ENCODE measurements at places on chromosomes 13 and 19. TPM values are rescaled to one million over a fixed set of nuclear protein-coding genes. Genes with fewer than 3 reads are reported as not detected.

The RPL18 gene
- 1,287 TPM for total RNA-seq

The RASL11A gene
- total RNA-seq, result 4.6 TPM

The CRB3 gene
- not detected for total RNA-seq

The EGLN2 gene
- 104 TPM for total RNA-seq

The ELOF1 gene
- total RNA-seq, result 49.2 TPM

The SH2D3A gene
- total RNA-seq, result not detected

- H3K36me3 ChIP-seq, result no peaks in the 10 kb centered on the region
- no peak for DNase-seq
- peaks cover 51% of the 10 kb centered on the region for H3K27me3 ChIP-seq
These were observed 392.5 kb upstream of the DACH1 start for GRCh38 chr13:72259528-72259927.

DNA sequence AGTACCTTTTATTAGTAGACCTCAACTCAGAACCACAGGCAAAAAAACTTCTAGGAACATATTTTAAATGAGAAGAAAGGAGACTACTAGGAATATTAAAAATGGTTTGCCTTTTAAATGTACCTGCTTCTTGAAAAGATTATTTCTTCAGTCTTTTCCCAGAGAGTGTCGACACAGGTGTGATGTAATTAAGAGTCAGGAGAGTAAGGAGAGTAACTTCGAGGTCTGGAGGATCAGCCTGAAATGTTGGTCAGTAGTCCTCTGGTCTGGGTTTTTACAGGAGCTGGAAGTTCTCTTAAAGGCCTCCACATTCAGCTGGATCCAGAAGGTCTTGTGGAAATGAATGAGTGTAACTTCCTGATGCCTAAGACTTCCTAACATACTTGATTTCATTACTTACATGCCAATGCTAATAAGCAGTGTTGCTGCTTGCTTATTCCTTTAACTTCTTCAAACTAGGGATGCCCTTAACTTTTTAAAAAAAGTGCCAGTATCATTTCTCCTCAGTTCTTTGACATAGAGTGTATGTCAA is at the start of gene KCTD4:
Gene KCTD4 (minus strand): TSS at position 345 of the 532 bp plus-strand sequence. CDS start 6,478 bp downstream, outside the sequence.
- no peaks in the 10 kb centered on the region for H3K36me3 ChIP-seq
- peaks cover 25% of the 10 kb centered on the region for H3K4me1 ChIP-seq
- DNase-seq, result no peak
- H3K27me3 ChIP-seq, result no peaks in the 10 kb centered on the region
- H3K4me3 ChIP-seq, result no peak within 1 kb of the TSS
- H3K27ac ChIP-seq, result no peak within 1 kb of the TSS

DNA sequence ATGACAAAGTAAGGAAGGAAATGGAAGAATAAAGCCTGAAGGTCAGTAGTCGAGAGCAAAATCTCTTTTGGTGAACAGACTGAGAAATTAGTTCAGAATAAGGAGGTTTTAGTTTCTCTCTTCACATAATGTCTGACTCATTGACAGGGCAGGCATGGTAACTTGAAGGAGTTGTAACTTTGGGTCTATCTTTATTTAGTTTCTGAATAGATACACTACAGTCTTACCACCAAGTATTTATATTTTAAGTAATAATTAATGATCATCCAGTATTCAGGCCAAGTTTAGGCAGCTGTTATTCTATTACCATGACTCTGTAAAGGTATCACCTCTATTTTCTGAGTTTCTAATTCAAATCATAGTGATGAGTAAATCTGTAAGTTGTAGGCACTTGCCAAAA is 219.9 kb downstream of the SPRY2 start:
- no peak for DNase-seq
- peaks cover 9% of the 10 kb centered on the region for H3K4me1 ChIP-seq
- H3K27me3 ChIP-seq, result no peaks in the 10 kb centered on the region

DNA sequence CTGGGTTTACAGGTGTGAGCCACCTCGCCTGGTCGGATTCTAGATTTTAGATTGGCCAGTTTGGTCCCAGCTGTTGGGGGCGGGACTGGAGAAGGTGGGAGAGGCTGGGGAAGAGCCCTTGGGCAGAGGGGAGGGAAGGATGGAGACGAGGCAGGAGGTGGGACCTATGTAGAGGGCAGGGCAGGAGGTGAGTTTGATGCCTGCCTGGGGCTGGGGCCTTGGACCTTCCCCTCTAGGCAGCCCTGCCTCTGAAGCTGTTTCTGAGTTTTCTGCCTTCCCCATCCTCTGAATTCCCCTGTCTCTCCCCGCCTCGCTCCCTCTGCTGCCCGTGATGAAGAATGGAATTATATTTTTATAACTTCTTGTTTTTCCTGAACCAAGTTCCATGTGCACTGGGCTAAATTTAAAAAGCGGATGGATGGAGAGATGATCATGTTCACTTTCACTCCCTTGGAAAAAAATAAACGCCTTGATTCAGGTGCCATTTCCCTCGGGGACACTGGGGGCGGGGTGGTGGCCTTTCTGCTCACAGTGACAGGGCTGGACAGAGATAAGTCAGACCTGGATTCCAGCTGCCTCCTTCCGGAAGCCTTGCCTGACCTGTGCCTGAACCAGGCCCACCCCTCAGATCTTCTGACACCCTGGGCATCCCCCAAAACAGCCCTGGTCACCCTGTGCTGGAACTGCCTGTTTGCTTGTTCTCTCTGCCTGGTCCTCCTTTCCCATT is 16.5 kb upstream of the TNFAIP8L1 start:
- H3K27me3 ChIP-seq, result peaks cover 10% of the 10 kb centered on the region
- H3K36me3 ChIP-seq, result no peaks in the 10 kb centered on the region
- H3K4me1 ChIP-seq, result peaks cover 4% of the 10 kb centered on the region
- H3K27ac ChIP-seq, result no peak overlapping the region

DNA sequence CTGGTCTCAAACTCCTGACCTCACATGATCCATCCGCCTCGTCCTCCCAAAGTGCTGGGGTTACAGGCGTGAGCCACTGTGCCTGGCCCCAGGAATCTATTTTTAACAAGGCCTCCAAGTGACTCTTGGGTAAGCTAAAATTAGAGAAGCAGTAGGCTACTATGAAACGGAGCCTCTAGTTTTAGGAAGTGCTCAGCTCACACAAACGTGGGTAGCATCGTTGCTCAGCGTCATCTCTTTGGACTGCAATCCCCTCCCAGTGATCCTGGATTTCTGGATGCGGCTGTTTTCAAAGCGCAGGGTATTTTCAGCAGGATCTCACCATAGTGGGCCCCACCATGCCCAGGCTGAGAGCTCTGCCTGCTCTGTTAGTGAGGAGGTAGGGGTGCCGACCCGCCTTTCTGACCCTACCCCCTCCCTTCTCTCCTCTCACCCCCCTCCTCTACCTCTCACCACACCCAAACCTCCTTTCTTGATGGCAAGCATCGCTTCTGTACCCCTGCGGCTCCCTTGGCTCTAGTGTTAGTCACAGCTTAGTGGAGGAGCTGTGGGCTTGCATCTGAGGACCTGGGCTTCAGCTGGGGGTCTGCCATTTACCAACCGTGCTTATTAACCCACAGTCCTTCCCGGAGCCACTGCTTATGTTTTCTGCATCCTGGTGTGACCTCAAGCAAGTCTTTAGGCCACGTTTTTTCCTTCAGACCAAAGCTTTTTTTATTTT is 34.2 kb downstream of the GJA3 start:
- DNase-seq, result no peak
- no peak overlapping the region for H3K27ac ChIP-seq
- no peak overlapping the region for H3K4me3 ChIP-seq
- H3K27me3 ChIP-seq, result peaks cover 15% of the 10 kb centered on the region
- peaks cover 20% of the 10 kb centered on the region for H3K4me1 ChIP-seq
- no peaks in the 10 kb centered on the region for H3K36me3 ChIP-seq

- no peak for DNase-seq
- H3K27me3 ChIP-seq, result peaks cover 22% of the 10 kb centered on the region
- no peaks in the 10 kb centered on the region for H3K4me1 ChIP-seq
- no peak overlapping the region for H3K4me3 ChIP-seq
- H3K36me3 ChIP-seq, result no peaks in the 10 kb centered on the region
These were observed 61.4 kb downstream of the FRY start for GRCh38 chr13:32093006-32093405.

GRCh38 chr19:54029930-54030490 is 33.7 kb downstream of the VSTM1 start:
- no peak overlapping the region for H3K4me3 ChIP-seq
- no peak overlapping the region for H3K27ac ChIP-seq
- H3K36me3 ChIP-seq, result no peaks in the 10 kb centered on the region
- DNase-seq, result no peak

- H3K4me3 ChIP-seq, result peak overlapping the region; percentile 67
- no peak for DNase-seq
- no peaks in the 10 kb centered on the region for H3K36me3 ChIP-seq
- H3K27me3 ChIP-seq, result peaks cover 50% of the 10 kb centered on the region
- H3K4me1 ChIP-seq, result peaks cover 21% of the 10 kb centered on the region
These were observed 5.4 kb downstream of the KLK1 start for GRCh38 chr19:50817941-50818858.

DNA sequence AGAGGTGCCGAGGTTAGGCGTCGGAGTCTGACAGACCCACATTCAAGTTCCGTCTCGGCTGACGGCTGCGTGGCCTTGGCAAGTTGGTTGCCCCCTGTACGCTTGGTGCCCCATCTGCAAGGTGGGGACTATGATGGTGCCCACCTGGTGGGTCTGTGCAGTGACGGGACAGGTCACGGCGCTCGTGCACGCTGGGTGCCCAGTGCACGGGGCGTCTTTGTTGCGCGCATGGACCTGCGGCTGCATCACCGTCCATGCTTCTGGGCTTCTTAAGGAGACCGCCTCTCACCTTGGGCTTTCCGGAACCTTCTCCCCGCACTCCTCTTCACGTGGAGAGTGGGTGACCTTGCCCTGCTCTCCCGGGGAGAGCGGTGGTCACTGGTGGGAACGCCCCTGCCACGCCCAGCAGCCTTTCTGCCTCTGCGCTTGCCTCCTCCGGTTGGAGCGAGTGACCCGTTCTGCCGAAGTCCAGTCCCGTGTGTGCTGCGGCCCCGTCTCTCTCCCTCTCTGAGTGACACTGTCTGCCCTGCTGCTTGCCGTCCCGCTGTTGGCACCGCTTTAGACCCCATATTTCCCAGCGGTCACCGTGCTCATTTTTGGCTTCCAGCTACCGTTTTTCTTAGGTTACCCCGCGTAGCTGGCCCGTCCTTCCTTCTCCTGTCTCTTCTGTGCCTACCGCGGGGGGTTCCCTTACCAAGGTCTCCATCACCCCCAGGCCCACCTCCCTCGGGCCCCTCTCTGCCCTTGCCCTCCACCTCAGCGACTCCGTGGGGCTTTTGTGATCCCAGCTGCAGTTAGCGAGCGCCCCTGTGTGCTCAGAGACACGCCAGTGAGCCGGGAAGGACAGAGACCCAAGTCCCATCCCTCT is 6.4 kb downstream of the ATP11A start:
- no peaks in the 10 kb centered on the region for H3K36me3 ChIP-seq
- H3K27me3 ChIP-seq, result no peaks in the 10 kb centered on the region
- no peak for DNase-seq
- H3K27ac ChIP-seq, result no peak overlapping the region
- H3K4me3 ChIP-seq, result no peak overlapping the region

DNA sequence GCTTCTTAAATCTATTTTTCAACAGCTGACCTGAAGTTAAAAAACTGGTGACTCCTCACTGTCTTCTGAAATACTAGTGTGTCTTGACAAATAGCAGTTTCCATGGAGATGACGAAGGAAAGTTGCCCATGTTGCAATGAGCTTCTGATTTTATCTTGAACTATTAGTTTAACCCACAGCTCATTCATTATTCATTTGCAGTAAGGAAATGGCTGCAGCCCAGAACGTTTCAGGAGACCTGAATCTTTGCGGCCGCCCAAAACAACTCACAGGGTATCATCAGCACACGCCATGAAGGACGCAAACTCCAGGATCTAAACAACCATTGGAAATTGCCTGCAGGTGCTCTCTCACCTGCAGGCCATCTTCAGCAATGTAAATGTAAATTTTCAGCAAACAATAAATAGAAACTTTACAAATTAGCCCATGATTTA is 142.5 kb downstream of the DCLK1 start:
- H3K27ac ChIP-seq, result no peak overlapping the region
- no peaks in the 10 kb centered on the region for H3K36me3 ChIP-seq
- H3K4me3 ChIP-seq, result no peak overlapping the region
- H3K27me3 ChIP-seq, result peaks cover 54% of the 10 kb centered on the region

GRCh38 chr13:76874479-76874878 is 11.7 kb downstream of the KCTD12 start:
- peaks cover 5% of the 10 kb centered on the region for H3K4me1 ChIP-seq
- no peaks in the 10 kb centered on the region for H3K36me3 ChIP-seq
- no peak overlapping the region for H3K4me3 ChIP-seq
- H3K27ac ChIP-seq, result no peak overlapping the region
- H3K27me3 ChIP-seq, result peaks cover 36% of the 10 kb centered on the region
- no peak for DNase-seq

Data from osteocyte (in vitro differentiated cells).